Muscle of arm (tissue), 14 donors: ENCODE measurements at places on chromosomes 3 and 15. TPM values are rescaled to one million over a fixed set of nuclear protein-coding genes. Genes with fewer than 3 reads are reported as not detected.

- no peak for DNase-seq
These were observed 447.7 kb downstream of the GABRG3 start for GRCh38 chr15:27418726-27419125.

DNA sequence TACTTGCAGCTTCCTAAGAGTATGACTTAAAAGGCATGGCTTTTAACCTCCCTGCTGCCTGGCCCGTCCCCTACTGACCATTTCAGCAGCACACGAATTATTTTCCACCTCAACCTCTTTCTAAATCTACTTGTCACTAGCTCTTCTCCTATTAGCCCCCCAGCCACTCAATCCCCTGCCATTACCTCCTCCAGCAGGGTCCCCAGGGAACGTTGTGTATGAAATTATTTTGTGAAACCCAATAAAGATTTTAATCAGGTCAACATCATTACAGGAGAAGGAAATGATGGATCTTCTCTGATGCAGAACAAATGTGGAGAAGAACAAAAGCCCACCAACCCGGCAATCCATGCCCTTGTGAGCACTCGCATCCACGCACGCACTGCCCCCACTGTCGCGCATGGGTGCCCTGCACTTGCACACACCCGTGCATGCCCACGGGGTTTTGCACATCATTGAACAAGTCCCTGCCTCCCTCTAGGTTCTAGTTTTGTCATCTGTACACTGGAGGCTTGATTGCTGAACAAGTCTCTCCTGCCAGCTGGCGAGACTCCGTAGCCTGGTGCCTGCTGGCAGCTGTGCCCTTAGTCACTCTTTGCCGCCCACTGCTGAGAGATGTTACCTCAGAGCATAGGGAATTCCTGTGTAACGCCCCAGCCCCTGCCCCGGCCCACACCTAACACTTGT lies 51.6 kb downstream of the LINGO1 start:
- no peak for DNase-seq

DNA sequence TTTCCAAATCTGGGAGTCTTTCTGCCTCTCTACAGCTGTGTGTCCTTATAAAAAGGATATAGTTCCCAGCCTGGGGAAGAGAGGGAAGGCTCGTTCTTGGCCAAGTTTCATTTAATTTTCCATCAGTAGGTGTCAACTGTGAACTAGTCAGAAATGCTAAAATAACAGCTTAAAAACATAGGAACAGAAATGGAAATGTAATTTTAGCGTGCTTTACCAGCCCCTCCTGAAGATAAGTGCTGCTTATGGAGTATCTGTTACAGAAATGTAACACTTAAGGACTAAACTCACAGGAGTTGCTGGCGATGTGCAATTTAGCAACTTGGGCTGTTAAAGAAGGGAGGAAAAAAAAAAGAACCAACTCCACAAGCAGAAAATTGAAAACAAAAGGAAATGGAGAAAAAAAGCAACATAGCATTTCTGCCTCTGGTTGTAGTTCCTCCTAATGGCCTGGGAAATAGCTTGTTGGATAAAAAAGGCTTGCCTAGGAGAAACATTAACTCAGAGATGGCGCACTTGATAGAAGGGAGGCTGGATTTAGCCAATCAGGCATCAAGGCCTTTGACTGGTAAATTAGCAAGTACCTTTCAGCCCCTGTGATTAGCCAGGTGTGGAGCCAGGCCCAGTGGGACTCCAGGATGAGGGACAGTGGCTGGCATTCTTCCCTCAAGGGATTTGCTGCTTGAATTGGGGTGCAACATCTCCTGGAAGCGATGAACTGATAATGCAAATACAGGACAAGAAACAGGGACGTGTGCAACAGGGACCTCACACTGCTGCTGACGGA lies 84.3 kb downstream of the RPLP1 start:
- no peak for DNase-seq

DNA sequence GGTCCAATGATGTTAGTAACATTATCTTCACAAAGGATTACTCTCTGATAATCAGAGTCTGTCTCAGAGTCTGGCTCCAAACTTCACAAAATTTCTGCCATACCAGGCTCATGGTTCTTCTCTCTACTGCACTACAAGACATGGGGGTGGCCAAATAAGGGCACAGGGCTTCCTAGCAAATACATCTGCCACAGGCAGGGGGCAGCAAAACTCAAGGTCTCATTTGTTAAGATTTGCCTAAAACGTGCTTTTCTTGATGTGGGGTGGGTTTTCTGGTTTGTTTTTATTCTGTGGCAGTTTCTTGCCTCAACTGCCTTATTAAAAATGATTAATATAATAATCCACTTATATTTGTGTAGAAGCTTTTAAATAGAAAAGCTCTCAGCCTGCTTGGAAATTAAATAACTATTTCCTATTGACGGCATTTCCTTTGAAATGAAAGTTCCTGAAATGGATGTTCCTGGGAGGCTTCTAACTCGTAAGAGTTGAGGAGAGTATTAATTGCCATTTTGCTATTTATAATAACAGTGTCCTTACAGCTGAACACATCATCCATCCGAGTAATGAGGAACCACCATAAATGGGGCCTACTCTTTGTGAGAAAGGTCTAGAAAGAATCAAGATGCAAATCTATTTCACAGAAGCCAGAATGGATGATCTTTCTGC lies 53.8 kb downstream of the SST start:
- no peak for DNase-seq

- peak; percentile 6 for DNase-seq
These were observed 98.2 kb downstream of the ANXA2 start for GRCh38 chr15:60299452-60300047.

DNA sequence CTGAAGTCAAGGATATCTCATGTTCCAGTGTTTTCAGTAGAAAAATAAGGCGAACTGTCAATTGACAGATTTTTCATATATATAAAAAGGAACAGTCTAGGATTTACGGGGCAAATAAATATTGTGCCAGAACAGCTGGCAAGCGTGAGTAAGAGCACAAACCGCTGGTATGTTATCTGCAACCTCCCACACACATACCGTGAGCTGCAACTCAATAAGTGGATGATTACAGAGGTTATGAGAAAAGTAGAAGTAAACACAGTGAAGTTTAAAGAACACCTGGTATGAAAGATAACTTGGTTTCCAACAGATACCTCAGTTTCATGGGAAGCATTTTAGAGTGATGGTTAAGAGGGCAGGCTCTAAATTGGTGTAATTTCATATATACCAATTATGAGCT lies 733.4 kb downstream of the TUSC7 start:
- no peak for DNase-seq

SLC9C1 gene
- polyA plus RNA-seq = 1.3 TPM

DNA sequence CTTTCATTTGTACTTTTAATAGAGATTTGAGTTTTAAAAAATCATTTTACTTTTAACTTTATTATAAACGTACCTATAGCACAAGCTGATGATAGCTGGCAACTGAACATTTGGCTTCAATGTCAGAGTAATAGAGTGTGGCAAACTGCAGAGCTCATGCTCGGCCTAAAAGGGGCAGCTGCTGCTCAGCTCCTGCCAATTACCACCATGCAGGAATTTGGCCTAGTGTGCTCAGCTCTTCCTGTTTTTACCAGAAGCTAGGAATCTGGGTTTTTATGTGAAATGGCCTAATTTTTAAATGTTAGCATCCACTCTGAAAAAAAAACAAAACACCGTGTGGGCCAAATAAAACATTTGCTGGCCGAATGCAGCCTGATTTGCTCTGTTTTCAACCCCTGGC lies 1.8 kb downstream of the IFT122 start:
- DNase-seq = peak; percentile 40

DNA sequence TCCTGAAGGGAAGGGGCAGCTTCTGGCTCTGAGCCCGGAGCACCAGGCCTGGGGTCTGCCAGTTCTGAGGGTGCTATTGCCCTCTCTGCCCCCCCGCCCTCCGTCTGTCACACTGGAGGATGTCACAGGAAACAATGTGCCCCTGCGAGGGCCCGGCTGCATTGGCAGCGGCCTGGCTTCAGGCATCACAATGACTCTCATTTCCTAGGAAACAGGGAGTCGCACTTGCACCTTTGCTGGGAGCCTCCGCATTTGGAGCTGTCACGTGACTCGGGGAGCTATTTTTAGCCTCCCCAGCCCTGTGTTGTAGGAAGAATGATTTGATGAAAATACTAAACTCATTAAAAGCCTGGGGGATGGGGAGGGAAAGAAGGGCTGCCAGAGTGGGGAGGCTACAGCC lies 518.9 kb downstream of the SHQ1 start:
- DNase-seq = no peak
